ENCODE measurements at places on chromosomes 4 and X.

DNA sequence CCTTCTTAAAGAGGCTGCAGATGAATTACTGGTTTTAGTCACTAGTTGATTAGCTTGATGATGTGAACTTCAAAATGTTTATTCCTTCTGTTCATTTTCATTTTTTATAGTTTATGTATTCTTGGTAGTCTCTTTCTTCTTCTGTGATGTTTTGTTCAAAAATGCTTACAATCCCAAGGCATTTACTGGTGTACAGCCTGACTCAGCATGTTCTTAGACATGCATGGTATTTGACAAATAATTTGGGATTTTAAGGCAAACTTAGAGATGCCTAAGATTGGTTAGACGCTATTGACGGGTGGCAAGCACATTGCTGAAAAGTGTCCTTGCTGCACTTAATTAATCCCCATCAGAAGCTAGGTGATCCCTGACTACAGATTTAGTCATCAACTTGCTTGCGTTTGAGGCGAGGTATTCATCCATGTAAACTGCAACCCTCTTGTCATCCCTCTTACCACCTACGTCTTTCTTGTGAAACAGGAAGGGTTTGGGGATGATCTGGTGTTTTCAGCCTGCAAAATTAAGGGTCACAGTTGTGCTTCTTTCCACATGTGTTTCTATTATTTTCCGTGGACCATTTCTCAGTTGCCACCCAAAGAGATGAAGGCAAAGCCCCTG is 331.8 kb downstream of the DKK2 start:
- H3K36me3 ChIP-seq, result no peaks in the 10 kb centered on the region
- no peak for DNase-seq
- H3K4me1 ChIP-seq, result no peaks in the 10 kb centered on the region
- no peak overlapping the region for H3K27ac ChIP-seq
- no peaks in the 10 kb centered on the region for H3K27me3 ChIP-seq

GRCh38 chr4:6568689-6569332 is 6.2 kb upstream of the MAN2B2 start:
- no peak for DNase-seq
- H3K4me1 ChIP-seq, result no peaks in the 10 kb centered on the region
- no peak overlapping the region for H3K27ac ChIP-seq
- no peaks in the 10 kb centered on the region for H3K36me3 ChIP-seq
- H3K4me3 ChIP-seq, result no peak overlapping the region

GRCh38 chr4:137070614-137071013 is 461.7 kb downstream of the PCDH18 start:
- DNase-seq, result no peak
- no peak overlapping the region for H3K27ac ChIP-seq
- no peaks in the 10 kb centered on the region for H3K27me3 ChIP-seq
- no peak overlapping the region for H3K4me3 ChIP-seq

- no peaks in the 10 kb centered on the region for H3K36me3 ChIP-seq
- no peaks in the 10 kb centered on the region for H3K27me3 ChIP-seq
- no peak for DNase-seq
- no peaks in the 10 kb centered on the region for H3K4me1 ChIP-seq
- no peak overlapping the region for H3K27ac ChIP-seq
- H3K4me3 ChIP-seq, result no peak overlapping the region
Measured at GRCh38 chr4:177033135-177033534, 240.4 kb upstream of the VEGFC start.

- no peak for DNase-seq
- no peaks in the 10 kb centered on the region for H3K4me1 ChIP-seq
- H3K27me3 ChIP-seq, result no peaks in the 10 kb centered on the region
- H3K27ac ChIP-seq, result no peak overlapping the region
Measured at GRCh38 chrX:122869171-122869570, 314.9 kb upstream of the GRIA3 start.

DNA sequence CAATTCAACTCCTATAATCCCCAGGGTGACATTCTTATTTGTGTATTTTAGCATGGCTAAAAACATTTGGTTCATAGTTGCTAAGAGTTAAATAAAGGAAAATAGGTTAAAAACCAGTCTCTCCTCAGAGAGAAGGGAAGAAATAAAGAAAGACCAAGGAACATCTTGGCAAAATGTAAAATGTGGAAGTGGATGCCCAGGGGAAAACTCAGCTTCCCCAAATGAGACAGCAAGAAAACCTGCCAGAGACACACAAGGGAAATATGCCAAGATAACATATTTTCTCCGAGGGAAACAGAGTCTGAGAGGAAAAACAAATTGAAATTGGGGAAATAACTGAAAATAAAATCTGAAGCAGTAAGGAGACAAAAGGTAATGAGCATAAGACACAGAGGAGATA is 1569.3 kb downstream of the PCDH18 start:
- no peaks in the 10 kb centered on the region for H3K36me3 ChIP-seq
- H3K27me3 ChIP-seq, result no peaks in the 10 kb centered on the region
- H3K27ac ChIP-seq, result no peak overlapping the region
- DNase-seq, result no peak

DNA sequence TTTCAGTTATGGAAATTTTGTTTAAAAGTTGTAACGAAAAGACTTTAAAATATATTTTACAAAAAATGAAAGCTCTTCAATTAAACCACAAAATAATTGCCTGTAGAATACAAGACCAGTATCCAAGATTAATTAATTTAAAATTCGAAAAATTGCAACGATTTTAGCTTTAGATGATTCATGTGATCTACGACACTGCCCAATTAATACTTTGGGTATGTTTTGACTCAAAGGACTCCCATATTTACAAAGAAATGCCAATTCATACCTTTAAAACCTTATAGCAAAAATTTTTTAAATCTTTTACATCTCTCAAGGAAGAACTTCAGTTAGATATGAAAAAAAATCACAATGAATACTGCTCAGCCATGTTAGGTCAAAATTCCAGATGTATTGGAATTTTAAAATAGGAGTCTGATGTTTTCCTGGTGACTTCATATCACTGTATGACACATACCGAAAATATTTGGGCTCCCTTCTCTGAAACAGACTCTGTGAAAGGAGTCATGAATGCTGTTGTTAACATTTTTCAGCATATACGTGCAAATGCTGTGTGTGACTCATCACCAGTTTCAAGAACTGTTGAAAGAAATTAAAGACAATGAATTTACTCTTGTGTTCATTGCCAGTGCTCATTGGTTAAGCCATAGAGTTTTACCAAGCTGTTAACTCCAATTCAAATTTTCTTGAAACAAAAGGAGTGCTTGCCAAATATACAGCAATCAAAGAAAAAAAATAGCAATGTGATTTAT is 13.8 kb upstream of the SMS start:
- DNase-seq, result peak; percentile 11
- H3K4me1 ChIP-seq, result peaks cover 21% of the 10 kb centered on the region
- peaks cover 12% of the 10 kb centered on the region for H3K36me3 ChIP-seq
- peak overlapping the region; percentile 32 for H3K4me3 ChIP-seq
- peak overlapping the region; percentile 60 for H3K27ac ChIP-seq

DNA sequence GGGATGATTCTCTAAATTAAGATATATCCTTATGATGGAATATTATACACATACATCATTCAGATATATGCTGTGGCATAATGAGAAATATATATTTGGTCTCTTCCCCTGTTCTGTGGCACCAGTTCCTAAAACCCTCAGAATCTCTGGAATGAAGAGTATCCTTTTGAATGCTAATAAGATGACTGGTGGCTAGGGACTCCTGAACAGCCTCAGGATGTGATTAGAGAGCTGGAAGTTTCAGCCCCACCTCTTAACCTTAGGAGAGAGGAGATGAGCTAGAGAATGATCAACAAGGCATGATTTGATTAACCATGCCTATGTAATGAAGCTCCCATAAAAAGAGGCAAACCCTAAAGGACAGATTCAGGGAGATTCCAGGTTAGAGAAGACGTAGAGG is 632.0 kb downstream of the IQCM start:
- no peak overlapping the region for H3K27ac ChIP-seq
- no peaks in the 10 kb centered on the region for H3K27me3 ChIP-seq
- no peaks in the 10 kb centered on the region for H3K4me1 ChIP-seq

DNA sequence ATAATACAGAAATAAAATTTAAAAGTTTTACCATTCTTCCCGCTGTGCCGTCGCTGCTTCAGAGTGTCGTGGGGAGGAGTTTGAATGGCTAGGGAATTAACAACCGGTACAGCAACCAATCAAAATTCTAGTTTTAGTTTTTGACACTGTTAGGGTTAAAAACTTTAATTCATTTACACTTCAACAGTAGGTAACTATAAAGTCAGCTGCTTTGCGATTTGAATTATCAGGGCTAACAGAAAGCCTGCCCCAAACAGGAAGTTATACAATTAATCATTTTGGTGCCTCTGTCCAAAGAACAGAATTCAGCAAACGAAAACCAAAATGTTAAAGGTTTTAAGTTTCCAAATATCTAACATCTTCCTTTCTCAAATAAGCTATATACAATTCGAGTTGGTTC is 2.3 kb downstream of the HNRNPD start:
- peaks cover 70% of the 10 kb centered on the region for H3K36me3 ChIP-seq
- H3K27ac ChIP-seq, result peak overlapping the region; percentile 100
- peaks cover 2% of the 10 kb centered on the region for H3K27me3 ChIP-seq

- no peak for DNase-seq
- no peak overlapping the region for H3K4me3 ChIP-seq
- no peaks in the 10 kb centered on the region for H3K36me3 ChIP-seq
- H3K27me3 ChIP-seq, result peaks cover 4% of the 10 kb centered on the region
Measured at GRCh38 chrX:51148848-51149247, 183.8 kb upstream of the NUDT10 start.

GRCh38 chr4:150355858-150356455 is 226.0 kb upstream of the MAB21L2 start:
- no peak overlapping the region for H3K4me3 ChIP-seq
- H3K27ac ChIP-seq, result no peak overlapping the region
- no peak for DNase-seq
- H3K27me3 ChIP-seq, result no peaks in the 10 kb centered on the region

- H3K36me3 ChIP-seq, result peaks cover 7% of the 10 kb centered on the region
- H3K4me1 ChIP-seq, result peaks cover 32% of the 10 kb centered on the region
- H3K27ac ChIP-seq, result no peak overlapping the region
- H3K4me3 ChIP-seq, result no peak overlapping the region
- no peak for DNase-seq
- H3K27me3 ChIP-seq, result no peaks in the 10 kb centered on the region
Measured at GRCh38 chrX:13055486-13055885, 11.1 kb upstream of the FAM9C start.

GRCh38 chr4:140156529-140157171 is 2.7 kb upstream of the MAML3 start:
- no peak overlapping the region for H3K27ac ChIP-seq
- peaks cover 21% of the 10 kb centered on the region for H3K4me1 ChIP-seq
- peak overlapping the region; percentile 2 for H3K4me3 ChIP-seq
- DNase-seq, result peak; percentile 56
- no peaks in the 10 kb centered on the region for H3K36me3 ChIP-seq
- peaks cover 26% of the 10 kb centered on the region for H3K27me3 ChIP-seq

- no peak overlapping the region for H3K4me3 ChIP-seq
- peaks cover 92% of the 10 kb centered on the region for H3K27me3 ChIP-seq
- DNase-seq, result no peak
- peak overlapping the region; percentile 47 for H3K27ac ChIP-seq
- H3K36me3 ChIP-seq, result peaks cover 3% of the 10 kb centered on the region
- H3K4me1 ChIP-seq, result no peaks in the 10 kb centered on the region
Measured at GRCh38 chr4:110637408-110638088, 14.7 kb upstream of the PITX2 start.

GRCh38 chr4:137359691-137360315 is 172.5 kb downstream of the PCDH18 start:
- no peaks in the 10 kb centered on the region for H3K36me3 ChIP-seq
- no peaks in the 10 kb centered on the region for H3K27me3 ChIP-seq
- H3K4me1 ChIP-seq, result no peaks in the 10 kb centered on the region
- DNase-seq, result no peak

DNA sequence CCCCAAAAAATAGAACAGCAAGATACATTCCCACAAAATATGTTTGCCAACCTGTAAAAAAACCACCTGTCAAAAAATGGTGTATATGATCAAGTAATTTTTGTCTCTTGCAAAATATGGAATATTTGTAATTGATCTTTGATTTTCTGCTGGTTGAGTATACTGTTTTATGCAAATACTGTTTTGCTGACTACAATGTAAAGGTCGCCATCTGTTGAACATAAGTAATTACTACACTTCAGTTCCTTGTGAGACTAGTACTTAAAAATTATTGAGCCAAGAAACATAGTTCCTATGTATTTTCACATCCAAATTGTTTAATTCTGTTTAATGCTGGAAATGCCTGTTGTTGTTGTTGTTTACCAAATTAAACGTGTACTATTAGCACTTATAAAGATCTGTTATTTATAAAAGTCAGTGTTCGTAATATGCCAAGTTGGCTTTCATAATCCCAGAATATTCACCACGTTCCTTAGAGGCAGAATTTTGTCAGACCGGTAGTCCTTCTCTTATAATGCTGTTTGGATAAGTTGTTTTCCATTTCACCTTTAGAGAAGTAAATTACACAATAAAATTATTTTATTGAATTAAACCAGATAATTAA is 144.2 kb downstream of the PDLIM5 start:
- H3K27me3 ChIP-seq, result no peaks in the 10 kb centered on the region
- no peak overlapping the region for H3K4me3 ChIP-seq
- no peaks in the 10 kb centered on the region for H3K36me3 ChIP-seq
- DNase-seq, result no peak

GRCh38 chrX:132480581-132481203 is 8.1 kb downstream of the MBNL3 start:
- DNase-seq, result peak; percentile 6
- peaks cover 23% of the 10 kb centered on the region for H3K4me1 ChIP-seq

- H3K36me3 ChIP-seq, result no peaks in the 10 kb centered on the region
- H3K4me1 ChIP-seq, result no peaks in the 10 kb centered on the region
- H3K4me3 ChIP-seq, result no peak overlapping the region
- no peak overlapping the region for H3K27ac ChIP-seq
Measured at GRCh38 chrX:68846536-68846935, 17.7 kb downstream of the EFNB1 start.

DNA sequence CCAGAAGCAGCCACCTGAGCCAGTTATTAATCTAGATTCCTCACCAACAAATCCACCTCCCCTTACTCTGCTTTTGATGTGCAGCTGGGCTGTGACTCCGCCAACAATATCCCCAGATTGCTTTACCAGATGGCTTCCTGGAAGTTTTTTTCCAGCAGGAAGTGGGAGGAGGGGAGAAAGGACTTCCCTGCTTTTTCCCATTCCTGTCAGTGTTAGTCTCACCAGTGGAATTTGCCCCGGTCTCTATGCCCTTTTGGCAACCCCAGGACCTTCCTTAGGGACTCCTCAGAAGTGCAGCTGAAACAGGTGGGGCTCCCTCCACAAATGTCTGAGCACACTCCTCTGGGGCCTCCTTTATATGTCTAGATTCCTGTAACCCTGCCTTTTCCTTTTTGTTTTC is 465.2 kb upstream of the IGFBP7 start:
- no peak overlapping the region for H3K4me3 ChIP-seq
- no peak for DNase-seq
- no peaks in the 10 kb centered on the region for H3K27me3 ChIP-seq
- no peaks in the 10 kb centered on the region for H3K4me1 ChIP-seq
- no peaks in the 10 kb centered on the region for H3K36me3 ChIP-seq

- H3K27ac ChIP-seq, result no peak overlapping the region
- H3K27me3 ChIP-seq, result peaks cover 8% of the 10 kb centered on the region
- no peak overlapping the region for H3K4me3 ChIP-seq
- DNase-seq, result no peak
Measured at GRCh38 chrX:21661316-21661715, 3.2 kb upstream of the KLHL34 start.

Data from T-helper 2 cell treated with Interferon-gamma antibody and Interleukin-4, amounts not matched to agents 5 μg/mL and 100 μg/mL, for 36 hours (primary cell).